ENCODE measurements at places on chromosomes 4 and X.

DNA sequence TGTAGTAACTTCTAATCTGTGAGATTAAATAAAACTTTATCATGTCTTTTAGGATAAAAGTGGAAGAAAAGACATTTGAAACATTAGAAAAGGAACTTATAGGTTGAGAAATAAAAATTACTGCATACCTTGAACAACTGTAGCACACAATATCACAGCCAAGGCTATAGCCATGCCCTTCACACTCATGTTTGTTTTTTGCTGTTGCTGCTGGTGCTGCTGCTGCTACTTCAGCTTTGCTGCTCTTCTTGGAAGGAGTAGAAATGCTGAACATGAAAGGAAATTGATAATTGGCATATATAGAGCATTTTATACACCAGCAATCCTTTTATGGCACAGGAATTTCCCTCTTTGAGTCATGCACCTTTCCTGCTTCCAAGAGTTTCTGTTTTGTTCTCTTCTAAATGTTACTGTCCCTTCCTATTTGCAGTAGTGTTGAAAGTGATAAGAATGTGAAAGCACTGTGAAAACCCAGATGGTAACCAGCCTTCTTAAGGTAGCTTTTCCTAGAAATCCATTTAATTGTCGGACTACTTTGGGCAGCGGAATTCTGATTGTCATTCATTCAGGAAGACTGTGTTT is at the start of gene CXCL11:
Gene CXCL11 (minus strand): TSS at position 272 of the 582 bp plus-strand sequence. CDS start 83 bp downstream, at position 189.
- DNase-seq = no peak

DNA sequence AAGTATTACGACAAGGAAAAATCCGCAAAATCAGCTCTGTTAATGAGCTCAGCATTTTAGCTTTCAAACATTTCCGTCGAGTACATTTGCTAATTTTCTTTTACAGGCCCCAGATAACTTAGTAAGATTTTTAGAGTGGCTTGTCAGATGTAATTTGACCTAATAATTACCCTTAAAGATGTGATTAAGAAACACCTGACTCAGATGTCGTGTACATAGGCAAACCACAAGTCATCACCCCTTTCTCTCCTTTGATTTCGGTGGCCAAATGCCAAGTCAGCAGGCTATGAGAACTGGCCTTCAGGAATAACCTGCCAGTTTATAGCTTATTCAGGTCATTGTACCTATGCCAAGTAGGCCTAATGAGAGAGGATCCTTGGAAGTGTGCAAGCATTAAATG is 369.6 kb downstream of the PCDH7 start:
- DNase-seq = no peak

GRCh38 chrX:24335871-24336270 is 22.0 kb upstream of the SUPT20HL2 start:
- DNase-seq = no peak

DNA sequence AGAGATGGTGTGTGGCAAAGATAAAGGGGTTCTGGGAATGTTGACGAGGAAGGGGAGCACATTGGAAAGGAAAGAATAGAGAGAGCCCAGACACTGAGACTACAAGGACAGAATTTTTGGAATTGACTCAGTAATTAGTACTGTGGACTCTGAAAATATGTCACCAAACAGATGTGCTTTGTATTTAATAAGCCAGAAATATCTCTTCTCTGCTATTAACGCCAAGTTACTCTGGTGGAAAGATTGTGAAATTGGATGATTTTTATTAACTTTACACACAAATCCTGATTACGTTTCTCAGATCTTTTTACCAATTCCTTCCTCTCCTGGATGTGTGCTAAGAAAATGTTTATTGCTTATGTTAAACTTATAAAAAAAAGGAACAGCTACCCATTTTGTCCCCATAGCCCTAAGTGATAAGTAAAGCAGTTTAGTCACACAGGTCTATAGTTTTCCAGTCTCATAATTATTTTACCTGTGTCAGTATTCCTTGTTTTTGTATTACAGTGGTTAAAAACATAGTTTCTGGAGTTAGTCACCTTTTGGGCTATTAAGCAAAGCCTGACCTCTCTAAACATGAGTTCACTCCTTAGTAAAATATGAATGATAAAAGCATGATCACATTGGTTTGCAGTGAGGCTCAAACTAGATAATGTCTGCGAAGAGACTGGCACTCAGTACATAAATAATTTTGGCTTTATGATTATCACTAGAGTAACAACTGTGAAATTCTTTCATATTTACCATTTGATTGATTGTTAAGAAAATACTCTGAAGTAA is 1068.3 kb downstream of the STIM2 start:
- no peak for DNase-seq

GRCh38 chrX:108199691-108200090 is 108.1 kb downstream of the ATG4A start:
- DNase-seq = no peak

- no peak for DNase-seq
These were observed 1351.6 kb upstream of the PABPC4L start for GRCh38 chr4:135553213-135553612.

DNA sequence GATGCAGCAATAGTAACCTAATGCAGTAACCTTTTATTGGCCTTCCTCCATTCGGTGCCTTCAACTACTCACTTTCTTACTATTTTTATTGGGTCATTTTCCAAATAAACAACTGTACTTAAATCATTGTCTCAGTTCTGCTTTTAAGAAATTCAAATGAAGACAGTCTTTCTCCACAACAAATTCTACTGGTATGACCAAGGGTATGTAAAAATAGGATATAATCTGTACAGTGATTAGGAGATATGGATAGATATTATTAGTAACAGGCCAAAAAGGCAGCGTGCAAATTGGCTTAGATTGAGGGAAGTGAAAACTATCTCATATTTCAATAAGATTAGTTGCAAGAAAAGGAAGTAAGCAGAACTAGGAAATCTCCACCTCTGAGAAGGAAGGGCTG is 177.4 kb upstream of the PPP1R2C start:
- DNase-seq = no peak

- DNase-seq = no peak
These were observed 9.7 kb upstream of the GUF1 start for GRCh38 chr4:44668526-44668925.

GRCh38 chr4:38769441-38769840 is 13.3 kb downstream of the TLR10 start:
- no peak for DNase-seq

- DNase-seq = no peak
These were observed 8.7 kb upstream of the CDS1 start for GRCh38 chr4:84574069-84574720.

DNA sequence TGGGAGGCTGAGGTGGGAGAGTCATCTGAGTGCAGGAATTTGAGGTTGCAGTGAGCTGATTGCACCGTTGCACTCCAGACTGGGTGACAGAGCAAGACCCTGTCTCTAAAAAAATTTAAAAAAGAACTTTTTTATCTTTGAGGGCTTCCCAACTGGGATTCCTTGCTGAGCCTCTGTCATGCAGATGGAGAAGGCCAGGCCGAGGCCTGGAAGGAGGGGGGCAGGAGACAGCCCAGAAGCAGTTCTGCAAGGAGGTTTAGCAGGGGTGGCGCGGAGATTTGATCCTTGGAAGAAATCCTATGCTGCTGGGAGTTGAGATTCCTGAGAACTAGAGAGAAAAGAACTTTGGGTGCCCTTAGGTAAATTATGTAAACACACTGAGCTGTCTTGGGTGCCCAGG is 2.5 kb upstream of the ARSD start:
- DNase-seq = no peak

GRCh38 chr4:72876946-72877345 is 192.6 kb downstream of the COX18 start:
- no peak for DNase-seq

DNA sequence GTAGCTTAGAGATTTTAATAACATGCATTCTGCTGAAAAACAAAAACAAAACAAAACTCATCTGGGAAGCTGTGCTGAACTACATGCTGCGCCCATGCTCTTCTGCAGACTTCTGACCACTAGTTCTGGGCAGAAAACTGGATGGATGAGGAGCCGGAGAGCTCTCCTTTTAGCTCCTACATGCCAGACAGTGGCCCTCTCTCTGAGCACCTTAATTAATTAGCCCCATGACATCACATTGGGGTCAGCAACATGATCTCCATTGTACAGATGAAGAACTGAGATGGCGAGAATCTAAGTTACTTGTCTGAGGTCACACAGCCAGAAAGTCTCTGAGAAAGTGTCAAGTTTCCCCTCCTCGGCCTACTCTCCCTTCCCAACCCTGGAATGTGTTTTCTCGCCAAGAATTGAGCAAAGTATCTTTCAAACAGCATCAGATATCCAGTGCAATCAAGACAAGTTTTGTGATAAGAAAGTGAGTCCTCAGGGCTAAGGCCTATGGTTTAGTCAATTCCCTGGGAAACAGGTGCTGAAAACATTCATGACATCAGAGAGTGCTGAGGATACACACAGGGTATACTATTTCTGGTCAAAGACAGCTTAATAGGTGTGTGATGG is 21.6 kb downstream of the SCD5 start:
- DNase-seq = no peak

DNA sequence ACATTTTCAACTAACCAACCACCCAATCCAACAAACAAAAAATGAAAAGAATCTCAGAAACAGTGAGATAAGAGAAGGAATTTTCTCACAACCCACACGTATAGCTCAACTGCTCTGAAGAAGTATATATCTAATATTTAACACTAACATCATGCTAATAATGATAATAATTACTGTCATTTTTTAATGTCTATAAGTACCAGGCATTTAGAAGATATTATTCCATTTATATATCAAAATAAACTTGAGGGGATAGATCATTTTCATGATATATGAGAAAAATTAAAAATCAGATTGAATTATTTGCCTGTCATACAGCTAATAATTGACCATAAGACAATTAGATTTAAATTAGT is 4.2 kb upstream of the AFP start:
- DNase-seq = no peak

GRCh38 chr4:1567519-1567807 is 116.7 kb downstream of the FAM53A start:
- no peak for DNase-seq

DNA sequence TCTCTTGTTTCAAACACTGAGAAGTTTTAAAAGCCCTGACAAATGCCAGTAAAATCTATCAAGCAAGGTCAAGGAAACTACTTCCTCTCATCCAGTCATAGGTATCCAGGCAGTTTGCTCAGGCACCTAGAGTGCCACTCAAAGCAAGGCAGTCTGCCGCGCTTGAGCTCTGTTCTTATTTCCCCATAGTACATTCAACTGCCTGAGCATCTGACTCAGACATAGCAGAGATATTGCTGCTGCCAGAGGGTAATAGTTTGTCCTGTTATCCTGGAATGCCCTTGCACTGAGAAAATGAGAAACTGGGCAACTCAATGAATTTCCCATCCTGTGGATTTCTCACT is 16.1 kb upstream of the ATP8A1 start:
- no peak for DNase-seq

DNA sequence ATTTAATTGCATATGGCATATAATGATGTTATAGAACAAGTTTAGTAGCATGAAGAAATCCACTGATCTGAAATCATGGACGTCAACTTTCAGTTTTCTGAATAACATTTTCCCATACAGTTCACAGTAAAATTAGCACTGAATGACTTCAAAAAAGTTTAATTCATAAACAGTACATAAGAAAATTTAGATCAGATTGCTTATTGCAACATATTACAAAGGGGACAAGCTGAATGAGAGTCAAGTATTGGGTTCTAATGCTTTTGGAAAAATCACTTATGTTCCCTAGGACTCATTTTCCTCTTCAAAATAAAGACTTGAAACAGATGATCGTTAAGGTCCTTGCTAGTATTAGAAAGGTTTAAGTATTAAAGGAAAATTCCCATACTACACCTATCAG is 898.3 kb upstream of the INTU start:
- DNase-seq = no peak

- no peak for DNase-seq
These were observed 6.0 kb downstream of the NOA1 start for GRCh38 chr4:56971383-56971782.

- DNase-seq = no peak
These were observed 60.0 kb downstream of the MAP7D2 start for GRCh38 chrX:20056704-20057103.

- no peak for DNase-seq
These were observed 60.2 kb upstream of the MSN start for GRCh38 chrX:65607070-65607742.

- DNase-seq = no peak
These were observed 138.2 kb downstream of the RNF150 start for GRCh38 chr4:140995058-140995457.

- no peak for DNase-seq
These were observed 16.3 kb upstream of the NEIL3 start for GRCh38 chr4:177293208-177294033.

GRCh38 chr4:79088946-79089691 is 149.9 kb upstream of the PAQR3 start:
- DNase-seq = no peak

GRCh38 chr4:185809533-185810071 is 2.4 kb downstream of the SORBS2 start:
- DNase-seq = no peak

DNA sequence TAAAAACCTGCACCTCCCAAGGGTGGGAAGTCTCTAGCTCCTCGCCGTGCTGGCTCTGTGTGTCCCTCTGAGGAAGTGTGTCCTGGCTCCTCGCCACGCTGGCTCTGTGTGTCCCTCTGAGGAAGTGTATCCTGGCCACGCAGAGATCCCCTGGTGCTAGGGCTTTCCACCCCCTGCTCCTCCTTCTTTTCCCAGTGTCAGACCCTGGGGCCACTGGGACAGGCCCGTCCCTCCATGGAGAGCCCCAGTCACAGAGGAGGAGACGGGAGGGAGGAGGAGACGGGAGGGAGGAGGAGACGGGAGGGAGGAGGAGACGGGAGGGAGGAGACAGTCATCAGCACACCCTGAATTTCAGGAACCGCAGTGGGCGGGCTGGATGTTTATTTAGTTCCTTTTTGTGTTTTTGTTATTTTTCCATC is 53.8 kb upstream of the HGFAC start:
- no peak for DNase-seq

- DNase-seq = no peak
These were observed 23.7 kb upstream of the NEIL3 start for GRCh38 chr4:177285953-177286352.

GRCh38 chrX:155065035-155065734 is 5.8 kb downstream of the CMC4 start:
- DNase-seq = no peak

DNA sequence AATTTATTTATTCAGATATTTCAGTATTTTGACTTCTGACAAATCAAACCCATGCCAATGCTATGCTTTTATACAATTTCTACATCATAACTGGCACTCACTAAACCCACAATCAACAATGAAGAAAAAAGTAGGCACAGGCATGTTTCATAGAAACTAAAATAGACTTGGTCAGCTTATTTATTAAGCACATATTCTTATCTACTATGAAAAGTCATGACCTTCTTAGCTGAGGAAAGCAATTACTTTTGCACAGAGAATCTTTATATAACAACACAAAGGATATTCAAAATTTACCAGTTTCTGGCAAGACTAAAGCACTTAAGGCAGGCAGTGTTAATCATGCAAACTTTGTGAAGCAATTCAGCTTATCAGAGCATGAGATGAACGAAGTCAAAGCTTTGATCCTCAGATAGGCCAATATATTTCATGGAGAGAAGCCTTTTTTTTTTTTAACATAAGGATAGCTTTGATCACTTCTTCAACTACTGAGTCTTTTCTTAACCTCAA is 490.6 kb downstream of the INPP4B start:
- DNase-seq = no peak

- no peak for DNase-seq
These were observed 556.4 kb upstream of the CPEB2 start for GRCh38 chr4:14445882-14446281.
